ENCODE measurements at places on chromosomes 1 and 21. TPM values are rescaled to one million over a fixed set of nuclear protein-coding genes. Genes with fewer than 3 reads are reported as not detected.

GRCh38 chr1:52111492-52111891 lies 30.4 kb upstream of the ZFYVE9 start:
- DNase-seq, result no peak

DNA sequence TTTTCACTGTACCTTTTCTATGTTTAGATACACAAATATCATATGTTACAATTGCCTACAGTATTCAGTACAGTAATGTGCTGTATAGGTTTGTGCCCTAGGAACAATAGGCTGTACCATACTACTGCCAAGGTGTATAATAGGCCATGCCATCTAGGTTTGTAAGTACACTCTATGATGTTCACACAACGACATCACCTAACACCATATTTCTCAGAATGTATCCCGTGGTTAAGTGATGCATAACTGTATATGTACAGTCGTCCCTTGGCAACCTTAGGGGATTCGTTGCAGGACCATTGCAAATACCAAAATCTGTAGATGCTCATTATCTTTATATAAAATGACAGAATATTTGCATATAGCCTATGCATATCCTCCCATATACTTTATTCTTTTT lies 5.8 kb upstream of the SSR2 start:
- no peak for DNase-seq

DNA sequence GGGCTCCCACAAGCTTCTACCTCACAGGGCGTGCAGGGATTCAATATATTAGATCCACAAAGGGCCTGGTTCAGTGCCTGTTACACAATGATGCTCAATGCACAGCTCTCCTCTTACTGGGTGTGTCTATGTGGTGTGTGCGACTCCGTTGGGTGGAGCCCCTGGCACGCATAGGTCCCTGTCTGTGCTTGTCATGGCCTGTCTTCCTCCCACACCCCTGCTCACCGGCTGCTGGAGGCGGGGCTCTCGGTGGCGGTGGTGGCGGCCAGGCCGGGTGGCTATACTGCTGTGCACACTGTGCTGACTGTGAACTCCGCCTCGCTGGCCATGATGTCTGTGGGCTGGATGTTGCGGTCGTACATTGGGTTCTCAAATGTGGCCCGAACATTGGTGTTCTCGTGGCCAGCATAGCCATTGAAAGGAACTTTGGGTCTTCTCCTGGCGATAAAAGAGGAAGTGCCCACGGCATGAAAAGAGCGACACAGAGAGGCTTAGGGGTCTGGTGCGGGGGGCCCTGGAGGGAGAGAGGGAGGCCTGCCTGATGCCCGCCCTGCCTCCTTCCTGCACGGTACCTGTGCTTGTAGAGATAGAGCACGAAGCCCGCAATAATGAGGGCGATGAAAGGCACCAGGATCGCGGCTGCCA lies 46.9 kb downstream of the ZSCAN20 start:
- DNase-seq, result no peak

GRCh38 chr1:88421997-88422396 lies 262.1 kb upstream of the PKN2 start:
- no peak for DNase-seq

DNA sequence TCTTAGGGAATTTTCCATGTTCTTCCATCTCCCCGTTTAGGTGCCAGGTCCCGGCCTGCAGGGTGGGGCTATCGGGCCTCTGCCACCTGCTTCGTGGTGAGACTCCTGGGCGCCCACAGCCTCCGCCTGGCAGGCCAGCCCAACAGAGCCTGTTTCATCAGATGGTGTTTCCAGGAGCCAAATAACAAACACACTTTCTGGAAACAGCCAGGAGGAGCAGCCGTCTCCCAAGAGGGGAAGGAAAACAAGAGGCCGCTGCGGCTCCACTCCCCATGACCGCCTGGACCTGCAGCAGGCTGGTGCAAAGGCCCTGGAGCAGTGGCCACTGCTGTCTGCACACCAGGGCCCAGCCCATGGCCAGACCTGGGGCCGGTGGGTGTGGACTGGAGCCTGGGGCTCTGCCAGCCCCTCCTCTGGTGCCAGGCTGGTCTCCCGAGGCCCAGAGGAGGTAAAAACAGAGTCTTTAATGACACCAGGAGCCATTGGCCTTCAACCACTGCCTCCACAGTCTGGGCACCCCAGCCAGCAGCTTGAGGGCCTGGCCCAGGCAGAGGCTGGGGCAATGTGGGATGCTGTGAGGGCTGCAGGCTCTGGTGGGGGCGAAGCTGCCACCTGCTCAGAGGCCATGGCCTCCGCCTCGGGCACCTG lies 55.0 kb downstream of the SLX9 start:
- no peak for DNase-seq

GRCh38 chr1:61269602-61270001 lies 187.2 kb downstream of the NFIA start:
- DNase-seq, result no peak

DNA sequence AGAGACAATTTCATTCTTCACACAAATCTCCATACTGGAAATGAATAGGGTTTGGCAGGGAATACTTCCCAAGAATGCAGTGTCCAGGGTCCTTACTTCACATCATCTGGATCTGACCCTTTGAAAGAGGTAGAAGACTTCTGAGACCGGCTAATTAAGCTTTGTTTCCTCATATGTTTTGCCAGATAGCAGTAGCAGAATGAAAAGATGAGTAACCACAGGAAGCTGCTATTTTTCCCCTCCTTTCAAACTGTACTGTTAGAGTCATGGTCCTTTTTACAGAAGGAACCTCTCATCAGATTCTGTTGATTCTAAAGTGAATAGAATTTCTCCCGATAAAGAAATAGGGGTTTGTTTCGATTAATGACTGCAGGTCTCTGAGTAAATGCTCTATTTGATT lies 1.4 kb upstream of the OLFML3 start:
- no peak for DNase-seq

- no peak for DNase-seq
These were observed 47.6 kb downstream of the SLX9 start for GRCh38 chr21:44987301-44987885.

- DNase-seq, result peak; percentile 46
These were observed 38.6 kb upstream of the ABCD3 start for GRCh38 chr1:94379615-94380014.

GRCh38 chr1:243959998-243960397 lies 91.1 kb upstream of the ZBTB18 start:
- DNase-seq, result no peak

- DNase-seq, result no peak
These were observed 94.6 kb downstream of the LRRC7 start for GRCh38 chr1:69662321-69662720.

GRCh38 chr1:226915672-226915995 lies 24.5 kb upstream of the COQ8A start:
- no peak for DNase-seq

DNA sequence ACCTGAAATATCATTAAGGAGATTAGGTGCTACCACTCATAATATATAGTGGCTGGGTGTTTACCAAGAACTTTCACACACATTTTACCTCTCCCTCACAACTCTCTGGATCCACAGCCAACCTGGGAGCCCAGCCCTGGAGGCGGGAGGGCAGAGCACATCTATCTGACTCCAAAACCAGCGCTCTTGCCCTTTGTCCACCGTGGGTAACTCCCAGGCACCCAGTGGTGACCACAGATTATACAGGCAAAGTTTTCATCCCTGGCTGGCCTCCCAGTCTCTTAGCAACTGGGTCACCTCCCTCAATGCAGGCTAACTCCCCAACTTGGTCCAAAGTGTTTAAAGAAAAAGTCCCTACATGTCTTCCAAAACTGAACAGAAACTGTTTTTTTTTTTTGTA lies 2.4 kb downstream of the PAQR7 start:
- DNase-seq, result no peak

- DNase-seq, result no peak
These were observed 2.7 kb downstream of the PTGFR start for GRCh38 chr1:78493451-78493850.

The ZNF695 gene
- total RNA-seq, result 0.06 TPM

The GSTM5 gene
- total RNA-seq, result 32.8 TPM

Data from mucosa of gallbladder (tissue), 1 donor.